ENCODE measurements at places on chromosomes 11 and 22. TPM values are rescaled to one million over a fixed set of nuclear protein-coding genes. Genes with fewer than 3 reads are reported as not detected.

DNA sequence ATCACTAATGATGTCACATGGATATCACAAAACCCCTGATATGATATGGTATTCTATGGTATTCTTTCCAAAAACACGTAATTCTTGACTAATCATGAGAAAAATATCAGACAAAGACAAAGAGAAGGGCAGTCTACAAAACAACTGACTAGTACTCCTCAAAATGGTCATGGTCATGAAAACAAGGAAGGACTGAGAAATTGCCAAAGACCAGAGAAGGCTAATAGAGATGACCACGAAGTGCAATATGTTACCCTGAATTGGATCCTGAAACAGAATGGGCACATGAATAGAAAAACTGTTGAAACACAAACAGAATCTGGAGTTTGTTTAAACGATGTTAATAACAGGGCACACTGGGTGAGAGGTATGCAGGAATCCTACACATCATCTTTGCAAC, 10.2 kb downstream of the CKAP5 start:
- no peak for DNase-seq

- DNase-seq = no peak
Measured at GRCh38 chr22:50276143-50276542, 6.0 kb upstream of the MAPK11 start.

DNA sequence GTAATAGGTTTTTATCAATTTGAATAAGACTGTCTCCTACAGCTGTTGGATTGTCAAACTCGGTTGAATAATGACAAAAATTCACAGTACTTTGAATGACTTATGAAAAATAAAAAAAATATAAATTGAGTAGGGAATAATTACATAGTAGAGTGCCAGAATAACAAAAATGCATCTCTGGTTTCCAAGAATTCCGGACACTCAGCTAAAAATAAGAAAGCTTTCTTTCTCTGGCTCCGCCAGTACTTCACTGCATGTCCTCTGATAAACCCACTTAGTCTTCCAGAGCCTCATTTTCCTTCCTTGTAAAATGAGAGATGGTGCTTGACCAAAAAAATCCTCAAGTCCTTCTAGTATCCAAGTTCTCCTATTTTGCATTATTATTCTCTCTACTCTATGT, 374.6 kb upstream of the LUZP2 start:
- DNase-seq = no peak

DNA sequence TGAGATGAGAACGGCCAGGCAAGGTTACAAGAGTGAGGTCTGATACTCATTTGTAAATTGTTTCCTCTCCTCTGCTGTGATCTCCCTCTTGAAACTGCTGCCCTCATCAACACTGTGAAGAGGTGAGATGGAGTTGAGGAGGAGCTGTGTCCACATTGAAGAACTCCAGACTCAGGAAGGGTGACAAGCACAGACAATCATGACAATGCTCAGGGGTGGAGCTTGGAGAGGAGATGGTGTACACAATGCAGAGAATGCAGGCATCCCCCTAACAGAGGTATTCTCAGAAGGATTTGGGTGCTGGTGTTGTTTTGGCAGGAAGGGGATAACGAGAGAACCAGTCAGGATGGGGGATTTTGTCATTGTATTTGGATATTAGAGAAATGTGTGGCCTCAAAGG, 21.5 kb upstream of the MMP7 start:
- DNase-seq = no peak

- DNase-seq = peak; percentile 22
Measured at GRCh38 chr11:118295815-118296454, 8.6 kb upstream of the CD3E start.

Gene OR56A3
- not detected for total RNA-seq

- DNase-seq = no peak
Measured at GRCh38 chr11:63290285-63290684, 46.9 kb upstream of the SLC22A25 start.

- no peak for DNase-seq
Measured at GRCh38 chr11:11316651-11317230, 36.3 kb downstream of the CSNK2A3 start.

GRCh38 chr22:42990131-42990838, 24.7 kb downstream of the PACSIN2 start:
- peak; percentile 77 for DNase-seq

GRCh38 chr22:33438273-33438672, 380.1 kb upstream of the SYN3 start:
- peak; percentile 87 for DNase-seq

Gene CDC45
- 45.7 TPM for total RNA-seq

Gene PIWIL4
- total RNA-seq = 3.2 TPM
